ENCODE measurements at places on chromosomes 5 and 9.

- H3K4me1 ChIP-seq: peaks cover 37% of the 10 kb centered on the region
- H3K27me3 ChIP-seq: peaks cover 7% of the 10 kb centered on the region
- H3K27ac ChIP-seq: peak overlapping the region; percentile 96
- H3K4me3 ChIP-seq: peak overlapping the region; percentile 88
Observed at GRCh38 chr5:123511290-123511647, 708 bp upstream of the CSNK1G3 start.

GRCh38 chr5:38601133-38601862, 44.9 kb upstream of the LIFR start:
- DNase-seq: no peak
- H3K36me3 ChIP-seq: no peaks in the 10 kb centered on the region
- peaks cover 2% of the 10 kb centered on the region for H3K27me3 ChIP-seq
- H3K4me1 ChIP-seq: no peaks in the 10 kb centered on the region
- no peak overlapping the region for H3K4me3 ChIP-seq
- H3K27ac ChIP-seq: no peak overlapping the region

- peaks cover 29% of the 10 kb centered on the region for H3K4me1 ChIP-seq
- H3K4me3 ChIP-seq: no peak overlapping the region
- DNase-seq: no peak
- peak overlapping the region; percentile 21 for H3K27ac ChIP-seq
- no peaks in the 10 kb centered on the region for H3K27me3 ChIP-seq
Observed at GRCh38 chr5:103211576-103212561, 46.7 kb upstream of the MACIR start.

GRCh38 chr5:43515678-43516048, 715 bp upstream of the C5orf34 start:
- peak overlapping the region; percentile 96 for H3K27ac ChIP-seq
- peaks cover 13% of the 10 kb centered on the region for H3K36me3 ChIP-seq
- H3K27me3 ChIP-seq: no peaks in the 10 kb centered on the region
- no peak for DNase-seq
- peak overlapping the region; percentile 92 for H3K4me3 ChIP-seq
- peaks cover 32% of the 10 kb centered on the region for H3K4me1 ChIP-seq

- H3K27ac ChIP-seq: no peak overlapping the region
- H3K27me3 ChIP-seq: no peaks in the 10 kb centered on the region
Observed at GRCh38 chr5:67619636-67620035, 423.0 kb upstream of the CD180 start.

DNA sequence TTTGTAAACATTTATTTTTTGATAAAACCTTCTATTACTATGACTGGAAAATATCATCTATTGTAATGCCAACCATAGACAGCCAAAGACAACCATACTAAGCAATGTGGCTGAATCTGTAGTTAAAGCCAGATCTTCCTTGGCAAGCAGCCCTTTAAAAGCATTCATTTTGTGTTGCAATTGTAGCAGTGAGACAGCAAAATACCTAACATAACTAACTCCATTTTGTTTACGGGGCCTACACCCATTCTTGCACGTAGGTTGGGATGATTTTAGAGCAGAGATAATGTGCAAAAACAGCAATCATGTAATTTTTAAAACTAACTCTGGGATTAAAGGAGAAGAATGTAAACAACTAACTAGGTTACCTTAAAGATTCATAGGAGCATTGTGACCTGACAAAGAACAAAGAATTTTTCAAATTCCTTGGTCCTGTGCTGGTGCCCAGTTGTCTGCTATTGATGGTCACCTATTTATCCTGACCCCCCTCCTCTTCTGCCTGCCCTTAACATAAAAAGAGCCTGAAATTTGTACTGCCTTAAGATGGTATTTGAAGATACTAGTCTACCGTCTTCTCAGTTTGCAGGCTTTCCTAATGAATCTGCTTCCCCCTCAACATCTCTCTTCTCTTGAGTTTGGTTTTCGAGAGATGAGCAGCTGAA, 10.6 kb downstream of the IFNA1 start:
- no peaks in the 10 kb centered on the region for H3K4me1 ChIP-seq
- H3K36me3 ChIP-seq: no peaks in the 10 kb centered on the region
- no peak overlapping the region for H3K4me3 ChIP-seq

DNA sequence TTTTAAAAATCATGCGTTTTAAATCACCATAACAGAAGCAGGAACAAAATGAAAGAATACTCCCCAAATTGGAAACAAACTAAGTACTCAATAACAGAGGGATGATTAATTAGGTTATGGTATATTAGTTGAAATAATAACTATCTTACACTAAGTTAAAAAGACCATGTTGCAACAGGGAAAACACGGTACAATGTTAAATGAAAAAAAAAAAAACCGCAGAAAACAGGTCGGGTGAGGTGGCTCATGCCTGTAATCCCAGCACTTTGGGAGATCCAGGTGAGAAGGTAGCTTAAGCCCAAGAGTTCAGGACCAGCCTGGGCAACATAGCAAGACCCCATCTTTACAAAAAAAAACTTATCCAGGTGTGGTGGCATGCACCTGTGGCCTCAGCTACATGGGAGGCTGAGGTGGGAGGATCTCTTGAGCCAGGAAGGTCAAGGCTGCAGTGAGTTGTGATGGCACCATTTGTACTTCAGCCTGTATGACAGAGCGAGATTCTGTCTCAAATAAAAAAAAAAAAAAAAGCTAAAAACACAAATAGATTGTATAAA, 2.4 kb upstream of the PTPN3 start:
- H3K4me1 ChIP-seq: peaks cover 8% of the 10 kb centered on the region
- no peaks in the 10 kb centered on the region for H3K36me3 ChIP-seq

GRCh38 chr5:144369006-144369405, 198.3 kb downstream of the KCTD16 start:
- no peak for DNase-seq
- H3K4me3 ChIP-seq: no peak overlapping the region
- H3K27ac ChIP-seq: no peak overlapping the region
- no peaks in the 10 kb centered on the region for H3K36me3 ChIP-seq
- H3K27me3 ChIP-seq: no peaks in the 10 kb centered on the region

DNA sequence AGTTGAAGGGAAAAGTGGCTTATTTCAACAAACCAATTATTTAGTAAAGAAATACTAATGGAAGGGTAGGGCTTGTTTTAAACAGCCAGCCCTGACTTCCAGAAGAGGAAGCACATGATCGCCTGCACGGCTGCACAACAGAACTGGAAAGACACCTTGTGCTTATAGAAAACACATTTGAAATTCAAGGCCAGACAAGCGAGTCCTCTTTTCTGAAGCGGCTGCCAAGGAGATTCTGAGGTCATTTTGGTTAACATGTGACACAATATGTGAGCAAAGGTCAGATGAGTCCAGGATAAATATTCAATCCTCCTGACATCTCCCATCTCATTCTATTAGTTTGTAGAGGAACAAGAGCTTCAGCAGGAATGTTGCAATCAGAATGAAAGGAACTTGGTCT, 461.4 kb upstream of the ST8SIA4 start:
- H3K36me3 ChIP-seq: no peaks in the 10 kb centered on the region
- no peak overlapping the region for H3K27ac ChIP-seq
- H3K4me1 ChIP-seq: no peaks in the 10 kb centered on the region
- H3K27me3 ChIP-seq: no peaks in the 10 kb centered on the region
- no peak for DNase-seq

DNA sequence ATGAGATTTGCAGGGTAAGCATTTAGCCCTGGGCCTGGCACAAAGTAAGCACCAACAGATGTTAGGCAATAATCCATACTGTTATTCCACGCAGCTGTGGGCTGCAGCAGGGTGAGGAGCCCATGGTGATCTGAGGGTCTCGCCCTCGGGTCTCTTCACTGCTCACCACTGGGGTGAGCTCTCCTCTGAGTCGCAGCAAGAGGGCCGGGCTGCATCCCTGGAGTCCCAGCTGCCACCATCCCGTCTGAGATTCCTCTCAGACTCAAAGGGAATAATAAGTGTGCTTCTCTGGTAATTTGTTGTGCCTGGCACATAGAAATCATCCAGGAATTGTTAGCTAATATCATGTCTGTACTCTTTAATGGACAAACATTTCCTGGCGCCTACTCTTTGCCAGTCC, 6.9 kb downstream of the NKX2-5 start:
- peaks cover 62% of the 10 kb centered on the region for H3K27me3 ChIP-seq
- peaks cover 7% of the 10 kb centered on the region for H3K4me1 ChIP-seq
- no peak overlapping the region for H3K27ac ChIP-seq
- no peak for DNase-seq

DNA sequence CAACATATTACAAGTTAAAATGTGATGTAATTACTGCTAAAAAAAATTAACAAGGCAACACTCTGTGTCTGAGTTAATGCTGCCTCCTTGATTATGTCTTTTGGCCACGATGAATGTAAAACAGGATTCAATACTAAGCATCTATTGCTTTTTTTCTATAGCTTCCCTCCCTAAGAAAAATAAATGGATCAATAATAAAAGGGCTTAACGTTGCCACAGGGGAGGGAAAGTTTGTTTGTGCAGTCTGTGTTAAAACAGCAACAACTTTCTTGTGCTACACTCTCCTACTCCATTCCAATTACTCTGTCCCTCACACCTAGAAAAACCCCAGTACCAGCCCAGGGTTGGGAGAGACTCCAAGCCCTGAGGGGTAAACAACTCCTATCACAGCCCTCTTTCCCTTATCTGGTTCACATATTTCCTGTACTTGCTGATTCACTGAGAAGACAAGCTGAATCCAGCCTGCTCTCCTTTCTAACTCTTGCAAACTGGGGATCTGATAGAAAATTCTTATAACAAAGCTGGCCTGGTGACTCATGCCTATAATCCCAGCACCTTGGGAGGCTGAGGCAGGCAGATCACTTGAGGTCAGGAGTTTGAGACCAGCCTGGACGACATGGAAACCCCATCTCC, 44.8 kb downstream of the PTPN3 start:
- no peak for DNase-seq
- peaks cover 10% of the 10 kb centered on the region for H3K27me3 ChIP-seq
- H3K36me3 ChIP-seq: no peaks in the 10 kb centered on the region
- peaks cover 30% of the 10 kb centered on the region for H3K4me1 ChIP-seq

- peak overlapping the region; percentile 81 for H3K27ac ChIP-seq
- H3K4me1 ChIP-seq: peaks cover 13% of the 10 kb centered on the region
- peaks cover 6% of the 10 kb centered on the region for H3K27me3 ChIP-seq
Observed at GRCh38 chr5:95631991-95632675, 12.2 kb downstream of the GPR150 start.

DNA sequence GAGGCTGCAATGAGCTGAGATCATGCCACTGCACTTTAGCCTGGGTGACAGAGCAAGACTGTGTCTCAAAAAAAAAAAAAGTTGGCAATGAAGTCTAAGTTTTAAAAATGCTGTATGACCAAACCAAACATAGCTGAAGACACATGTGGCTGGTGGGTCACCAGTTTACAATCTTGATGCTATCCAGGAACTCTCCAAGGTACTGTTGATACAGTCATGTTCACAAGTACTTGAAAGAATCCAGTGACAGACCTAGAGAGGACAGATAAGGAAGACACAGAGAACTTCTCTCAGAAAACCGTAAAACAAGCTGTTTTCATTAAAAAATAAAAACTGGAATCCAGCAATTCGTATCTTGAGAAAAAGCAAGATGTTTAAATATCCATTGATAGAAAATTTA, 95.7 kb downstream of the ACTBL2 start:
- H3K27me3 ChIP-seq: no peaks in the 10 kb centered on the region
- H3K36me3 ChIP-seq: no peaks in the 10 kb centered on the region
- peaks cover 16% of the 10 kb centered on the region for H3K4me1 ChIP-seq
- no peak overlapping the region for H3K27ac ChIP-seq
- no peak overlapping the region for H3K4me3 ChIP-seq
- DNase-seq: no peak

DNA sequence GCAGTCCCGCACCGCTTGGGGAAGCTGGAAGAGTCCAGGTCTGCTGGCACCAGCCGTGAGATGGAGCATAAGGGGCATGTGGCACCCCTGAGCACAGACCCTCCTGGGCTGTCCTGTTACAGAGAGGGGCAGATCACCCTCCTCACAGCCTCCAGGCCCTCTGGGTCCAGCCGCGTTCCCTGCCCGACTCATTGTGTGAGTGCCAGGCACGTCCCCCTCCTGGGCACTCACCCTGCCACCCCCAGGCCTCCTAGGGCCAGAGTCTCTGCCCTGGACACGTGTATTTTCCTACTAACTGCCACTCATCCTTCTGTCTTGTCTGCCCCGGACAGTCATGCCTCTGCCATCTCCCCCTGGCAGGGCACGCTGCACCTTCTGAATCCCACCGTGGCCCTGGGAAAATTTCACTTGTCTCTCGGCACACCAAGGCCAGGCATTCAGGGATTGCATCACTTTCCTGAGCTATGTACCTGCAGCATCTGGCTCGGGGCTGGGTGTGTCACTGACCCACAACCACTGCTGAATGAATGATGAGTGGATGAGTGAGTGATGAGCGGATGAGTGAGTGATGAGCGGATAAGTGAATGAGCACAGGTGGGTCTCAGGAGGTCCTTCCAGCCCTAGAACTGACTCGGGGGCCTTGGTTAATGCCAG, 21.5 kb upstream of the FCN1 start:
- H3K4me3 ChIP-seq: no peak overlapping the region
- H3K4me1 ChIP-seq: no peaks in the 10 kb centered on the region
- no peaks in the 10 kb centered on the region for H3K27me3 ChIP-seq
- H3K36me3 ChIP-seq: no peaks in the 10 kb centered on the region

GRCh38 chr5:29889051-29889450, 1304.4 kb upstream of the CDH6 start:
- H3K27ac ChIP-seq: no peak overlapping the region
- no peak for DNase-seq
- no peak overlapping the region for H3K4me3 ChIP-seq
- no peaks in the 10 kb centered on the region for H3K4me1 ChIP-seq
- H3K27me3 ChIP-seq: no peaks in the 10 kb centered on the region

DNA sequence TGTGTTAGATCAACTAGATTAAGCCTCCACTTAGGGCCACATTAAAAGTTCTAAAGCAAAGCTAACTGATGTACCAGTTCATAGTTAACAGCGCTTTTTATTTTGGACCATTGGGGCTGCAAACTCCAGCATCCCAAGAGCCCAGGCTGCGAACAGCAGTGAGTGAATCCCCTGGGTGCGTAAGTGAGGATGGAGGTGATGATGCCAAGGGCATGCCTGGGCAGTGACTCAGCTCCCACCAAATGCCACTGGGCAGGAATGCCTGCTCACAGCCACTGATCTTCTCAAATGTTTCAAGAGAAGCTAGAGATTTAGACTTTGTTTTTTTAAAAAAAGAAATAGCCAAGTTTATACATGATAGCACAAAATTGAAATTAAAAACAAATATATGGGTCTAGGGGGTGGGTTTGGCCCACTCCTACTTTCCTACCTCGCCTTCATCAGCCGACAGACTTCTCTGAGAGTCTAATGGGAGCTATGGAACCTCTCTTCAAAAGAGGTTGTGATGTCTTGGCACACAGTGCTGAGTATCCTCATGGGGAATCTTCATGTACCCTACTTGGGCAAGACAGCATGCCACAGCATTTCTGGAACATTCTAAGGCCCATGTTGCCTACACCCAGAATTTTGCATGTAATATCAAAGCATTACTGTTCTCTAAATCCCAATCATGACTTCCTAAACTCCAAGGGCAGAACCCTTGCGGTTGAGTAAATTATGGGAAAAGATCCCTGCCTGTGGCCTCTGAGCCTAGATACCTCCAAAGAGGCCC, 398.1 kb downstream of the EBF1 start:
- DNase-seq: no peak
- peaks cover 5% of the 10 kb centered on the region for H3K27me3 ChIP-seq
- no peak overlapping the region for H3K27ac ChIP-seq
- H3K4me1 ChIP-seq: no peaks in the 10 kb centered on the region
- H3K4me3 ChIP-seq: no peak overlapping the region

Data from activated T-helper 2 cell treated with anti-CD3 and anti-CD28 coated beads, Interferon-gamma antibody, Interleukin-2, Interleukin-4, amounts not matched to agents 10 μg/mL and 5 μg/mL and 100 μg/mL, durations not matched to agents 14 hours and 24 hours and 36 hours (primary cell).